ENCODE measurements at places on chromosomes 3 and 15. TPM values are rescaled to one million over a fixed set of nuclear protein-coding genes. Genes with fewer than 3 reads are reported as not detected.
A peak's percentile ranks its signal among the peaks of the same experiment; 100 is the strongest.

DNA sequence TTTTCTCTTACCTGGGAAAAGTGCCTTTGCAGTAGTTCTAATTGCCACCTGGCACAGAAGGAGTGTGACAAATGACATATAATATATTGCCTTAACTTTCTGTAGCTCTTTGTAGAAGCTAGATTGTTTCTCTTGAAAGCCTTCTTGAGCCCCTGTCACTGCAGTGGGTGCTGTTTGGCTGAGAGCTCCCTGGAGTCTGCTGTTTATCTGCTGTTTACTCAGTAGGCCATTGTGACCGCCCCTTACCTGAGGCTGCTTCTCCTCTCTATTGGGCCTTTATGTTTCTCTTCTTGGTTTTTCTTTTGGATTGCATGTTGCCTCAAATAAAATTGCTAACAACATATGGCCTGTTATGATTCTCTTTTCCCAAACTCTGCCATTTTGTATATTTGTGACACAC is 16.7 kb downstream of the MAP2K5 start:
- H3K27ac ChIP-seq: no peak overlapping the region
- H3K4me1 ChIP-seq: no peaks in the 10 kb centered on the region
- H3K27me3 ChIP-seq: no peaks in the 10 kb centered on the region

DNA sequence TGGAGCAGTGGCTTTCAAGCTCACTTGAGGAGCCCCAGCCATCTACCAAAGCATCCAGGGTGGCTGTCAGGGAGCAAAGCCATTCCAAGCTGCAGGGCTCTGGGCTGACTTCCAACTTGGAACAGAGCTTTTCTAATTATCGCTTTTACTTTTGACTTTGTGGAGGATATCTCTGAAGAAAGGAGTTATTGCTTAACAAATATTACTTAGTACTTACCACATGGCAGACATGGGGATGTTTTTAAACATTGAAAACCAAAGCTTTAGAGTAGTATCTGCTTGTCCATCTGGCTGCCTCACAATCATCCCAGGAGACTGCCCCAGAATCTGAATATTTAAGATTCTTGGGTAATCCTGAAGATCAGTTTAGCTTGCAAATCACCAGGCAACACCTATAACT is 8.9 kb downstream of the TAGLN3 start:
- no peaks in the 10 kb centered on the region for H3K36me3 ChIP-seq
- H3K4me1 ChIP-seq: peaks cover 27% of the 10 kb centered on the region
- peak; percentile 50 for DNase-seq
- H3K27ac ChIP-seq: peak overlapping the region; percentile 1
- no peaks in the 10 kb centered on the region for H3K27me3 ChIP-seq
- H3K4me3 ChIP-seq: no peak overlapping the region

GRCh38 chr3:172666873-172667694 is 43.8 kb downstream of the NCEH1 start:
- H3K27me3 ChIP-seq: no peaks in the 10 kb centered on the region
- H3K27ac ChIP-seq: no peak overlapping the region
- peak; percentile 84 for DNase-seq
- no peaks in the 10 kb centered on the region for H3K36me3 ChIP-seq

- H3K4me1 ChIP-seq: peaks cover 3% of the 10 kb centered on the region
- no peak overlapping the region for H3K27ac ChIP-seq
- H3K4me3 ChIP-seq: no peak overlapping the region
- DNase-seq: no peak
- H3K27me3 ChIP-seq: no peaks in the 10 kb centered on the region
- H3K36me3 ChIP-seq: peaks cover 18% of the 10 kb centered on the region
Observed at GRCh38 chr3:47342151-47342550, 38.7 kb upstream of the PTPN23 start.

The APPL1 gene
- 38.2 TPM for total RNA-seq

Data from GM23248 (cell line).